Tongue (tissue), 3 donors: ENCODE measurements at places on chromosomes 5 and 9.

DNA sequence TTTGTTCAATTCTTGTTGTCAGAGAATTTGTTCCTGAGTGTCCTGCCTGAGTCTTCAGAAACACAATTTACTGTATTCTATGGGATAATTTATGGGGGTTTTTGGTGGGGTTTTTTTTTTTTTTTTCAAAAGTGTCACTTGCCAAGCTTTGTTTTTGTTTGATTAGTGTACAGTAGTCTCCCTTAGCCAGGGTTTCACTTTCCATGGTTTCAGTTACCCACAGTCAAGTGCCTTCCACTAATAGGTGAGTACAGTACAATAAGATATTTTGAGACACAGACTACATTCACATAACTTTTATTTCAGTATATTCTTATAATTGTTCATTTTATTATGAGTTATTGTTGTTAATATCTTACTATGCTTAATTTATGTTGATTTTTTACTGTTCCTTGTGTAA, 25.0 kb upstream of the AUH start:
- DNase-seq, result no peak

GRCh38 chr9:77891128-77891800, 140.3 kb downstream of the GNAQ start:
- no peak for DNase-seq

- DNase-seq, result no peak
Measured at GRCh38 chr5:145855763-145856267, 17.0 kb downstream of the GRXCR2 start.

- no peak for DNase-seq
Measured at GRCh38 chr5:766666-767431, 17.7 kb downstream of the ZDHHC11B start.

DNA sequence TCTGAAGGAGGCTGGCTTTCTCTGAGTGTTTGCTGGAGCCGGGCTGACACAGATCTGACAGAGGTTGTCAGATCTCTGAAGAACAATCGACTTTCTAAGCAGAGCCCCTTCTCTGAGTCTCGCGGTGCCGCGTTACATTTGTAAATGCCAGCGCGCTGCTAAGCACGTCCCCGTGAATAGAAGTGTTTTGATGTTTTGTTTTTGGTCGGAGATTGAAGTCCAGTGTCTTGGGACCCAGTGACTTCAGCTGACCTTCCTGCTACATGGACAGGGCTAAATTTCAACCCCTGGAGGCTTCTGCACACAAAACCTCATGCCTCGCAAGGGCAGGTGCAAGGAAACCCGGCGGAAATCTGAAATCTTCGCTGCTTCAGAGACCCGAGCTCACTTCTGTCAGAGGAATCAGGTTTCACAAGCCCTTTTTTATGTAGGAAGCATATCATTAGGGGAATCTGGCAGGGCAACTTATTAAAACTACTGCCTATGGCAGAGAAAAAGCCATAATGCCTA, 27.2 kb downstream of the NEUROG1 start:
- no peak for DNase-seq

GRCh38 chr5:160479926-160480325, 58.3 kb downstream of the PTTG1 start:
- DNase-seq, result no peak

DNA sequence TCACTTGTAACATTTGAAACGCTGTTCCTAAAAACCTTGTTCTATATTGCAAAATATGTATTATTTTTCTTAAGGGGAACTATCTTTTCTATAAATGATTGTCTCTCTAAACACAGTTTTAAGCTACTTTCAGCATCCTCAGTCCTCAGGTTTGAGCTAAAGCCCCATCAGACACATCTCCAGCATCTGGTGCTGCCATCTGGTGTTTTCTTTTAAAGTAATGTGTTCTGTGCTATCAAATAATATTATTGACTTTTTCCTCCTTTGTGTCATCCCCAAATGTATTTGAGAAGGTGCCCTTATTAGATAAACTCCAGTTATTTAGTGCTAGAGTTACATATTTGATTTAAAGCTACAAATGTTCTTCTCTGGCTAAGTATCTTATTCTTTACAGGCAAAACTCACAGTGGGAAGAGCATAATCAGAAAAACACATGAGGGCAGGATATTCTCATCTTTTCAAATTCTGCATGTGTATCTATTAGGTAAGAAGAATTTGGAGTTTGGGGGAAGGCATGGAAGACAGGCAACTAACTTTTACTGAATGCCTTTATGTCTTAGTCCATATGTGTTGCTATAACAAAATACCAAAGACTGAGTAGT, 27.5 kb downstream of the ZNF474 start:
- peak; percentile 78 for DNase-seq

GRCh38 chr5:157290981-157291711, 25.2 kb downstream of the CYFIP2 start:
- DNase-seq, result no peak

DNA sequence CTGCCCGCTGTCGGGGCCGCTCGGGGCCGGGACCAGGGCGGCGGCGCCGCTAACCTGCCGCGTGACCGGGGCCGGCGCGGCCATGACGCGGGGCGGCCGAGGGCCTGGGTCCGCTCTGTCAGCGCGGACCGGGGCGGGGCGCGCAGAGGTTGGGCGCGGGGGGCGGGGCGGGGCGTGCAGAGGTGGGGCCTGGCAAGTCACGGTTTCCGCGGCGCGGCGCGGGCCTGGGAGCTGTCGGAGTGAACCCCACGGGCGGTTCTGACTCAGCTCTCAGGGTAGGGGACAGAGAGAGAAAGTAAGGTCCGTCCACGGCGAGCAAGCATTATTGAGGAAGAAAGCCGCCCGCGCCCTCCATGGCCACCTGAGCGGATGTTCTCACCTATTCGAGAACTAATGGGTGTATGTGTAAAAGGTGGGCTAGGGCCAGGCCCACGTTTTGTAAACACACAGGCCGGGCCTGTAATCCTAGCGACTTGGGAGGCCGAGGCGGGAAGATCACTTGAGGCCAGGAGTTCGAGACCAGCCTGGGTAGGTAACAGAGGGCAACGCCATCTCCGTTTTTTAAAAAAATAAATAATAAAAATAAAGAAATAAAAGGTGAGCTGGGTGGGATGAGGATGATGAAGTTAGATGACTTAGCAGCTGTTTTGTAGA, at the start of gene PRXL2C:
TSS of gene PRXL2C (minus strand) at position 120 of the 654 bp plus-strand sequence. CDS start at position 84, 36 bp downstream.
- peak; percentile 84 for DNase-seq

DNA sequence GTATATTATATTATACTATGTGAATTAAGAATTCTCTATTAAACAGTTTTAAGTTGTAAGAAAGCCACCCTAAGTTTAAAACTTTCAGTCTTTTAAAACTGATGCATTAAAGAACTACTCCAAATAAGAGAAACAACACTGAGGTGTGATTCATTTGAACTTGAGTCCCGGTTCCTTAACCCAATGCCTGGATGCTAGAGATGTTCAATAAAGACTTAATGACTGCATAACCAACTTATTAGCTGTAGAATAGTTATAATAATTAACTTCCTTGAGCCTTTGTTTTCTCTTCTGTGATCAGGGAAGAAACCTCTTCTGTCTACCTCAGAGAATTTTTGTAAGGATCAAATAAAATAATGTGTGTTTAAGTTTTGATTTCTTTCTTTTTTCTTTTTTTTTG, 45.3 kb upstream of the DENND4C start:
- no peak for DNase-seq

DNA sequence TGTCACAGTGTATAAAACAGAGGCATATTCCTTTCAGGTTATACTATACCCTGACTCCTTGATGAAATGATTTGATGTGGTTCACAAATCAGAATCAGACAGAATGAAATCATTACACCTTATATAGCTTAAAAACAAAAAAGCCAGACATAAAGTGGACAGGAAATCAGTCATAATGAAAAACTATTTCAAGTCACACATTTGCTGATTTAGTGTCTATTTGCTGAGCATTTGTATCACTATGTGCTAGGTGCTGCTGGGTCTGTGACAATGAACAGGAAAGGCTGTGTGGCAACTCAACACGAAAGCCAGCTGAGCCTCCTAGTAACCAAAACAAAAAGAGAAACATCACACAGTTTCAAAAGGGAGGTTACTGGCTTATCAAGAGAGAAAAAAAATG, 194.0 kb downstream of the EFNA5 start:
- DNase-seq, result no peak

- no peak for DNase-seq
Measured at GRCh38 chr9:116905171-116905588, 218.1 kb downstream of the TRIM32 start.

GRCh38 chr9:114989600-114990410, 59.4 kb upstream of the TNFSF8 start:
- DNase-seq, result no peak

DNA sequence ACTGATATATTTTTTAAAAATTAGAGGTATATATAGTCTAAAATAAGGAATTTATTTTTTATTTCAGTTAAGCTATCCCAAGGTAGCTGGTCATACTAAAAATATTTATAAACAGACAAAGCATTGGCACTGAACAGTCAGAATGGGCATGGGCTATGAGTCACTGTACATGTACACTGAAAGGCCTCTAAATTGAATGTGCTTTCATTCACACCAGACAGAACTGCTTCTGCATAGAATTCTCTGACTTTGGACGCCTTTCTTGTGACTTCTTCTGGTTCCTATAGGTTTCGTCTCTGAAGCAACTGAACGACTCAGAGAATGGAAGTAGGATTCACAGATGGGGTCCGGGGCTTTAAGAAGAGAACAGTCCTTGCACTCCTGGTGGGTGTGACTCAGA, 394.8 kb upstream of the MEF2C start:
- DNase-seq, result no peak

GRCh38 chr9:73093016-73093739, 58.5 kb upstream of the ANXA1 start:
- DNase-seq, result no peak

- no peak for DNase-seq
Measured at GRCh38 chr5:83404182-83404716, 67.3 kb upstream of the VCAN start.

- no peak for DNase-seq
Measured at GRCh38 chr9:128061275-128061960, 5.7 kb downstream of the NAIF1 start.

GRCh38 chr9:135655317-135655716, 7.8 kb upstream of the LCN9 start:
- DNase-seq, result peak; percentile 26

DNA sequence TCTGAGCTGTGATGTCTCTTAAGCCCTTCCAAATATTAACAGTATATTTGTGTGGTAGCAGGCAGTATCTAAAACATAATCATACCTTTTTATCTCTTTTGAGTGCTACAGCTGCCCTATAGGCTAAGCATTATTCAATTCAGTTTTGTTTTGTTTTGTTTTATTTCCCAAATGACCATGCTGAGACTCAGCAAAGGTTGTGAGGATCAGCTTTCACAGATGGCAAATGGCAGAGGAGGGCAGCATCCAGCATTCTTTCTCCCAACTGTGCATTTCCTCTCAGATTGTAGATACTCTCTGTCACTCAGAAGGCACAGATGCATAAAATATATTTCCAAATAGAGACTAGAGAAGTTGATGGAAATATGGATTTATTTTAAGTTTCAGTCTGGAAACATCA, 90.7 kb downstream of the DAPK1 start:
- no peak for DNase-seq

DNA sequence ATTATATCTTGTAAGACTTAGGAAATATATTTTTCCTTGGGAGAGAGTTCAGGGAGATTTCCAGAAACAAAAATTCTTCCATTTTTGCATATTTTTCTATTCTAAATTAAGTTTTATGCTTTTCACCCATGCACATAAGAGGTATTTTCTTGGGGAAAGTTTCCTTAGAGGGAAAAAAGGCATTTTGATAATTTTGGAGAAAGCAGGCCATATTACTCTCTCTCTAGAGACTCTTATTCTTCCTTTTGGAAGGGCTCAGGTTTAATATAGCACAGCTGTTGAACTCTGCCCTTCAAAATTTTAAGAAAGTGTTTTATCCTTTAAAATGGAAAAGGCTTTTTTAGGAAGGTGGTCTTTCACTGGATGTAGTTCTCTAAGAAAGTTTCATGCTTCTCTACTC, 8.0 kb downstream of the NDUFS4 start:
- DNase-seq, result peak; percentile 19
